Activated naive CD4-positive, alpha-beta T cell treated with Interleukin-2 at 50 U/mL for 16 hours (primary cell): ENCODE measurements at places on chromosomes 7 and 10.

DNA sequence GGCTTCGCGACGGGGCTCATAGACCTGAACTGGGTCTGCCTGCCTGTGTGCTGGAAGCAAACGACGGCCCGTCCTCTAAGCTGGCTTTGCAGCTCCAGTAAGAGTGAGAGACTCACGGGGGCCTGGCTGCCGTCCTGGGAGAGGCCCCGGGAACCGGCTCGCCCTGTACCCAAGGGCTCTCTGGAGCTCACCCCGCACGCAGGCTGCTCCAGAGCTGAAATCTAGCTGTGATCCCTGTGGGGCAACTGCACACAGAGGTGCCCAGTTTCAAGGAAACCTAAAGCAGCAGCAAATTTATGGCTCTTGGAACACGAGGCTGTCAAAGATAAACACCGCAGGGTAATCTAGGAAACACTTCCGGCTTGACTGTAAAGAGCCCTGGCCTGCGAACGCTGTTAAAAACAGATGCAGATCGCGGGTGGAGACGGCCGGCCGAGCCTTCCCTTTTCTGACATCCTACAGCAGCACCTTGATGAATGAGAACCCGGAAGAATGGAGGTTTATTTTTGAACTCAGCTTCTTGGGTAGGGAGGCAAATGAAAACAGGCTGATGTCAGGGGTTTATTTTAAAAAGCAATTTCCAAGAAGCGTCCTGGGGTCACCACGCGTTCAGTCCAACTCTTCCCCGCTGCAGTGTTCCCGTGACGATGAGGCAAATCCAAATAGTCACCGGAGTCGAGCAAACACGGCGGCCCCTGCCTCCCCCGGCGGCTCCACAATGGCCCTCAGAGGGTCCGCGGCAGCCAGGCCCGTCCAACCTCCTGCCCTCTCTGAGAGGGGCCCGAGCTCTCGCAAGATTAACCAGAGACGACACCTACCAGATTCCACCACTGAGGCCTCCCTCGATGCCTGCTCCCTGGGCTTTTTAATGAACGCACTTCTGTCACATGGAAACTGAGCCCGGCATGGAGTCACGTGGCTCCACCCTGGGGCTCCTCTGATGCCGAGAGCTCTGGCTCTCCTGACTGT lies 29.6 kb downstream of the AMZ1 start:
- DNase-seq: no peak

DNA sequence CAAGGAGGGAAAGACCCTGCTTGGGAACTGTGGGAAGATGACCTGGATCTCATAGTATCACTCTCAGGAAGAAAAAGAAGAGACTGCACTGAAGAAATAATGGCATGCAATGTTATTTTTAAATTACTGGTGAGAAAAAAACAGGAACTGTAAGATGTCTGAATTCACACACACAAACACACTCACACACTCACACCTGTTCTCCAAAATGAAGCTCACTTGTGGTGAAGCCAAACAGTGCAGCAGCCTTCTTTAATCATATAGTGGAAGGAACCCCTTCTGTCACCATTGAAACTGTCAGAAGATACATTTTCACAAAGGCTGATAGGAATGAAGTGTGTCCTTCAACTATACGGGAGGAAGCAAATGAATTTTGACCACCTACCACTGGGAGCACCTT lies 156.5 kb upstream of the GHITM start:
- no peak for DNase-seq

DNA sequence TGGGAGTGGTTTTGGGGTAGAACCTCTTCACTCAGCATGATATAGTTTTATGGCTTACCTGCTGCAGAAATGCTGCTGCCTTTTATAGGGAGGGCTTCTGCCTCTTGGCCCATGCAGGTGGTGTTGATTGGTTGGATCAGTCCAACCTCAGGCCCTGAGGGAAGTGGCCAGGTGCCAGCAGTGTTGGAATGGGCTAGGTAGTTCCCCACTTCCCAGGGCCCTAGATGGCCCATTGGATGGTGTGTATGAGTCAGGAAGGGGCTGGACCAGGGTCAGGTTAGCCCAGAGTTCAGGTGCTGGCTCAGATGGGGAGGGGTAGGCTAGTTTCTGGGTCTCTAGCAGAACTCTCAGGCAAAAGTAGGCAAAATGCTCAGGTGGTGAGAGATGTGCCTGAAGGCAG lies 455.5 kb downstream of the CCSER2 start:
- no peak for DNase-seq

DNA sequence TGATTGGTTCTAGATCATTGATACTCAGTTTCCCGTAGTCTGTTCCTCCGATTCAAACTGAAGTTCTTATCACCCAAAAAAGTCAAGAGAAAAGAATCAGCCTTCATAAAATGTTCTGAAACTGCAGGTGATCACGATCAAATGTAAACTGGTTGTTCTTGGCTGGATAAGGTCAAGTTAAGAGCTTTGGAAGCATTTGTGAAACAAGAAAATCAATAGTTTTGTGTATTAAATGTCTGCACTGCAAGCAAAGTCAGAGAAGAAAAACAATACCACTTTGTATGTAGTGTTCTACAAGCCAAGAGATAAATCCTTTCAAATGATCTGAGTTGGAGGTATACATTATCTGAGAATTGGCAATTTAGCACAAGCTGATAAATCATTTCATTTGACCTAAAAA lies 710.3 kb downstream of the SORCS1 start:
- DNase-seq: no peak

GRCh38 chr7:64559206-64559605 lies 3.7 kb downstream of the ZNF680 start:
- no peak for DNase-seq

DNA sequence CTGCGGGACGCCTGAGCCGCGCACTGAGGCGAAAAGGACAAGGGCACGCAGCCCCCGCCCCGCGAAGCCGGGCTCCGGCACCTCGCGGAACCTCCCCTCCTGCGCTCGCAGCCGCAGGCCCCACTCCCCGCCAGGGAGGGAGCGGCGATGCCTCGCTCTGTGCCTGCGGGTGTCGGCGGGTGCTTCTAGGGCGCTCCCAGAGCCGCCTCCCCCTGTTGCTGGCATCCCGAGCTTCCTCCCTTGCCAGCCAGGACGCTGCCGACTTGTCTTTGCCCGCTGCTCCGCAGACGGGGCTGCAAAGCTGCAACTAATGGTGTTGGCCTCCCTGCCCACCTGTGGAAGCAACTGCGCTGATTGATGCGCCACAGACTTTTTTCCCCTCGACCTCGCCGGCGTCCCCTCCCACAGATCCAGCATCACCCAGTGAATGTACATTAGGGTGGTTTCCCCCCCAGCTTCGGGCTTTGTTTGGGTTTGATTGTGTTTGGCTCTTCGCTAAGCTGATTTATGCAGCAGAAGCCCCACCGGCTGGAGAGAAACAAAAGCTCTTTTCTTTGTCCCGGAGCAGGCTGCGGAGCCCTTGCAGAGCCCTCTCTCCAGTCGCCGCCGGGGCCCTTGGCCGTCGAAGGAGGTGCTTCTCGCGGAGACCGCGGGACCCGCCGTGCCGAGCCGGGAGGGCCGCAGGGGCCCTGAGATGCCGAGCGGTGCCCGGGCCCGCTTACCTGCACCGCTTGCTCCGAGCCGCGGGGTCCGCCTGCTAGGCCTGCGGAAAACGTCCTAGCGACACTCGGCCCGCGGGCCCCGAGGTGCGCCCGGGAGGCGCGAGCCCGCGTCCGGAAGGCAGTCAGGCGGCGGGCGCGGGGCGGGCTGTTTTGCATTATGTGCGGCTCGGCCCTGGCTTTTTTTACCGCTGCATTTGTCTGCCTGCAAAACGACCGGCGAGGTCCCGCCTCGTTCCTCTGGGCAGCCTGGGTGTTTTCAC lies 519 bp downstream of the ITGB8 start:
- DNase-seq: peak; percentile 11

DNA sequence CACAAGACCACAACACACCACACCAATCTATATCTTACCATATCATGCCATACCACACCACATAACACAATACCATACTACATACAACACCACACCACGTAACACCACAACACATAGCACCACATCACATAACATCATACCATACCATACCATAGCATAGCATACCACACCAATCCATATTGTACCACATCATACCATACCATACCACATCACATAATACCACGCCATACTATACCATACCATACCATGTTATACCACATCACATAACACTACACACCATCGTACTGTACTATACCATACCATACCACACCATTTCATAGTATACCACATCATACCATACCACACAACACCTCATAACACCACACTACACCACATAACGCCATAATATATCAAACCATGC lies 335.2 kb upstream of the VWC2 start:
- DNase-seq: no peak

- DNase-seq: no peak
These were observed 88.9 kb downstream of the C1GALT1 start for GRCh38 chr7:7271094-7271874.

DNA sequence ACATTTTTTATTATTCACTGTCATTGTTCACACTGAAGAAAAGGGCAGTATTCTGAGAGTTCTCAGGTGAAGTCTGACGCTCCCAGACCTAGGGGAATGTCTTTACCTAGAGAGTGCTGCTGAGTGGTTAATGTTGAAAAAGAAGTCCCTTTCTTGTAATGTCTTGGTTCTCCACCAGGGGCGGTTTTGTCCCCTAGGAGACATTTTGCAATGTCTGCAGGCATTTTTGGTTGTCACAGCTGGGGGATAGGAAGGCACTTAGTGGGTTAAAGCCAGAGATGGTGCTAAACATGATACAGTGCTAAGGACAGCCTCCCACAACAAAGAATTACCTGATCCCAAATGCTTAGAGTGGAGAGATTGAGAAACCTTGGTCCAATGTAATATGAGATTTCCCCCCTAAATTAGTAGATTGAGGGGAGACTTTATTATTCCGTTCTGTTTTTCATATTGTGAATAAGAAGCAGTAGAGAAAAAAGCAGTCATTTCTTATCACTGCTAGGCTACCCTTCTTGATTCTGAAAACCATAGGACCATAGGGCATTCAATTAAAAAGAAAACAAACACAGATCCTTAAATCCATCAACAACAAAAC lies 13.1 kb downstream of the UMAD1 start:
- DNase-seq: no peak

- DNase-seq: no peak
These were observed 48.8 kb downstream of the ARHGAP22 start for GRCh38 chr10:48556065-48556464.

GRCh38 chr7:69436946-69437345 lies 161.3 kb upstream of the AUTS2 start:
- DNase-seq: no peak

DNA sequence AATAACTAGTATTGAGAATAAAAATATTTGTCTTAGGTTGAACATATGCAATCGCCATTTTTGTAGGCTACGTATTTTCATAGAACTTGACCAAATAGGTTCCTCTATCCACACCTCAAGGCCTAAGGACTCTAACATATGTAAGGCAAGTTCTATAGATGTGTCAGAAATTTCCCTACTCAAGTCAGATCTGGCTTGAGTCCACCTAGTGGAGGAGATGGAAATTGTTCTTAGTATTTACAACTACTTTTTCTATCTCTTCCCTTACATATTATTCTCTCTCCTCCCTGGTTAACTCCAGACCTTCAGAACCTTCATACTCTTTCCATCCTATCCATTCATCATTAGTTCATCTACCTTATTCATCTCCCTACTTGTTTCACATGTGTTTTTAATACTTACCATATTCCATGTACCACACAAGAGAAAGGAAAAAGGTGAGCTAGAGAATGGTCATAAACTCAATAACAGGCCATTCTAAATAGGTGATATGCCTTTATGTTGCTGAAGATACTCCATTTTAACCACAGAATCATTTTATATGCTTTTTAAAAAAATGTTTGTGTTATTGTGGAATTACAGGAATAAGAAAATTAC lies 174.5 kb upstream of the HDAC9 start:
- DNase-seq: no peak
